CD4-positive, alpha-beta T cell treated with Interleukin-2 at 100 ng/mL for 4 hours (primary cell): ENCODE measurements at places on chromosomes 4 and X.

- no peak for DNase-seq
These were observed 399.6 kb upstream of the RPS6KA3 start for GRCh38 chrX:20666331-20666730.

GRCh38 chr4:85147481-85148076, 181.1 kb upstream of the WDFY3 start:
- peak; percentile 6 for DNase-seq

- DNase-seq = no peak
These were observed 33.1 kb downstream of the IL15 start for GRCh38 chr4:141669501-141669900.

- no peak for DNase-seq
These were observed 3.9 kb upstream of the PLA2G12A start for GRCh38 chr4:109733728-109734127.

DNA sequence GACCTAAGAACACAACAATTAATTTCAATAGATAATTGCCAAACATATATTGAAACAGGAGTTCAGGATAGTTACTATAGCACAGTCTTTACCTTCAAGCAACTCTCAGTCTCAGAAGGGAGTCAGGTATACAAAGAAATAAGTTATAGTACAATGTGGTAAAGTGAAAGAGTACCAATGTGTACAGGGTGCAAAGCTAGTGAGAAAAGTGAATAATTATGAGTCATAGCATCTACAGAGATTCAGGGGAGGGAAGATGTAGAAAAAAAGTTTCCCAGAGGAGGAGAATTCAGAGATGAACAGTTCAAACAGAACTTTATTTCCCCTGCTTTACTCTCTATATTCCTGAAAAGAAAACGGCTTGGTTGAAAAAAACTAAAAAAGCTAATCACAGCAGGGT, 22.7 kb upstream of the DKK2 start:
- DNase-seq = no peak

GRCh38 chr4:145795521-145795920, 115.6 kb downstream of the C4orf51 start:
- no peak for DNase-seq

DNA sequence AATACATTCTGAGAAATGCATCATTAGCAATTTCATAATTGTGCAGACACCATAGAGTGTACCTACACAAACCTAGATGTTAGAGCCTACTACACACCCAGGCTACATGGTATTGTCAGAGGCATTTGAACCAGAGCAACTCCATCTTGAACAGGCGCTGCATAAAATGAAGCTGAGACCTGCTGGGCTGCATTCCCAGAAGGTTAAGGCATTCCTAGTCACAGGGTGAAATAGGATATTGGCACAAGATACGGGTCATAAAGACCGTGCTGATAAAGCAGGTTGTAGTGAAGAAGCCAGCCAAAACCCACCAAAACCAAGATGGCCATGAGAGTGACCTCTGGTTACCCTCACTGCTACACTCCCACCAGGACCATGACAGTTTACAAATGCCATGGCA, 116.4 kb downstream of the LARP7 start:
- DNase-seq = no peak

DNA sequence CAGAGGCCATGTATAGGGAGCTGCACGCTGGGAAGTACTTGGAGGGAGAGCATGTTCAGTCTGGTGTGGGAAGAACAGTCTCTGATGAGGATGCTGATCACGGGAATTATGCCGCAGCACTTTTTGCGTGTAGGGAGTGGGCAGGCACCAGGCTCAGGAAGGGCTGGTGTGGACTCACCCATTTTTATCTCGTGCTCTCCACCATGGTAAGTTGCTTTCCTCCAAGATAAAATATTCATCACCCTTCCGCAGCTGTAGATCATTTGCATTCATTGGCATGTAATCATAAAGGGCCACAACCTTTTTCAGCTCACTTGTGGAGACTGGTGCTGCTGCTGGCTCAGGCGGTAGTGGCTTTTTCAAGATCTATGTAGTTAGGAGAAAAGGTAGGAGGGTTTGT, 11.8 kb upstream of the TIMM8A start:
- DNase-seq = no peak

DNA sequence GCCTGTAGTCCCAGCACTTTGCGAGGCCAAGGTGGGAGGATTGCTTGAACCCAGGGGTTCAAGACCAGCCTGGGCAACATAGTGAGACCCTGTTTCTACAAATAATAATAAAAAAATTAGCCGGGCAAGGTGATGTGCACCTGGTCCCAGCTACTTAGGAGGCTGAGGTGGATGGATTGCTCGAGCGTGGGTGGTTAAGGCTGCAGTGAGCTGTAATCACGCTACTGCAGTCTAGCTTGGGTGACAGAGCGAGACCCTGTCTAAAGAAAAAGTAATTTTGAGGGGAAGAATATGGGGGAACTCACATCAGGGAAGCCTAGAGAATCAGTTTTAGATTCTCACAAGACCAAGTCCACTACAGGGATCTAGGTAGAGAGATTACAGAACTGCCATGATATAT, 28.9 kb upstream of the LCORL start:
- DNase-seq = no peak

DNA sequence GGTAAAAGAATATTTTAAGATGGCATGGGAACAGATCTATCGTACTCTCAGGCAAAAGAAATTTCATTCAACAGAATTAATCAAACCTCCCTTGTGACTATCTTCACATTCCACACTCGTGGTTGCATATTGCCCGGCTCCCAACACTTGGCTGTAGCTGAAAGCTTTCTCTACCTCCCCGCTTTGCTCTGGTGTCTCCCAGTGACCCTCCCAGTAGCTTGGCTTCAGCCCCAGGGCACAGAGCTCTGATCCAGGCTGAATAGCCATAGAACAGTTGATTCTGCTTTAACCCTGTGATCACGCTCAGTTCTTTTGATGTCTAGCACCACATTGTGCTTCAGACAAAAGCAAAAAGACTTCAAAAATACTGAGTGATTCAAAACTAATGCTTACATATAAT, 24.6 kb downstream of the SLC7A11 start:
- no peak for DNase-seq

- peak; percentile 43 for DNase-seq
These were observed 36.9 kb downstream of the NLGN3 start for GRCh38 chrX:71181558-71181909.

- no peak for DNase-seq
These were observed 707 bp upstream of the OTUD4 start for GRCh38 chr4:145181091-145181501.

GRCh38 chrX:47248576-47248975, 15.8 kb downstream of the USP11 start:
- DNase-seq = no peak

DNA sequence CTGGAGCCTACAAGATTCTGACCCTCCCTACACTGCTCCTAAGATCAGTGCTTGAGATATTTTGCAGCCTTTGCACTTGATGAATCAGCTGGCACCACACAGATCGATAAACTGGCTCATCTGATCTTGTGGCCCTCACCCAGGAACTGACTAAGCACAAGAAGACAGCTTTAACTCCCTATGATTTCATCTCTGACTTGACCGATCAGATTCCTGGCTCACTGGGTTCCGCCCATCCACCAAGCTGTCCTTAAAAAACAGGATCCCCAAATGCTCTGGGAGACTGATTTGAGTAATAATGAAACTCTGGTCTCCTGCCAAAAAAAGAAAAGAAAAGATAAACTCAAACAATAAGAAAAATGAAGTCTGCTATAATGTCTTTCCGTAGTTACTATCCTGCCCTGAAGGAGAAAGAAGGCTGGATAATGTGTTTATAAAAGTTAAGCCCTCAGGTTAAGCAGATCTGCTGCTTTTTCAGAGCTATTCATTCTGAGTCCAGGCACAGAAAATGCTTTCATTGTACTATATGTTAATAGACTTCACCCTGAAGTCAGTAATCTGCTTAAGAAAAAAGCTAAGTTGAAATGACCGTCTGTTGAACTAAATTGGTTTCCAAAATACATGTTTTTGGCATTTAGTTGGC, 795.2 kb downstream of the TRIML1 start:
- no peak for DNase-seq

- DNase-seq = peak; percentile 18
These were observed 155.7 kb downstream of the CHIC2 start for GRCh38 chr4:53908661-53909078.

- DNase-seq = no peak
These were observed 26.3 kb downstream of the AFF1 start for GRCh38 chr4:86961116-86961515.

- no peak for DNase-seq
These were observed 146.4 kb downstream of the CPEB2 start for GRCh38 chr4:15148691-15149090.

- no peak for DNase-seq
These were observed 45.0 kb downstream of the ASMT start for GRCh38 chrX:1659664-1660461.

DNA sequence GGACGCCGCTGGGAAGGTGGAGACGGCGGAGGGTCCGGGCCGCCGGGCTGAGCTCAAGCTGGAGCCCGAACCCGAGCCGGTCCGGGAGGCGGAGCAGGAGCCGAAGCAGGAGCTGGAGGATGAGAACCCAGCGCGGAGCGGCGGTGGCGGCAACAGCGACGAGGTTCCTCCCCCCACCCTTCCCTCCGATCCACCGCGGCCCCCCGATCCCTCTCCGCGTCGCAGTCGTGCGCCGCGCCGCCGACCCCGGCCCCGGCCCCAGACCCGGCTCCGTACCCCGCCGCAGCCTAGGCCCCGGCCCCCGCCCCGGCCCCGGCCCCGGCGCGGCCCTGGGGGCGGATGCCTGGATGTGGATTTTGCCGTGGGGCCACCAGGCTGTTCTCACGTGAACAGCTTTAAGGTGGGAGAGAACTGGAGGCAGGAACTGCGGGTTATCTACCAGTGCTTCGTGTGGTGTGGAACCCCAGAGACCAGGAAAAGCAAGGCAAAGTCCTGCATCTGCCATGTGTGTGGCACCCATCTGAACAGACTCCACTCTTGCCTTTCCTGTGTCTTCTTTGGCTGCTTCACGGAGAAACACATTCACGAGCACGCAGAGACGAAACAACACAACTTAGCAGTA, 483 bp downstream of the USP27X start:
- DNase-seq = no peak

DNA sequence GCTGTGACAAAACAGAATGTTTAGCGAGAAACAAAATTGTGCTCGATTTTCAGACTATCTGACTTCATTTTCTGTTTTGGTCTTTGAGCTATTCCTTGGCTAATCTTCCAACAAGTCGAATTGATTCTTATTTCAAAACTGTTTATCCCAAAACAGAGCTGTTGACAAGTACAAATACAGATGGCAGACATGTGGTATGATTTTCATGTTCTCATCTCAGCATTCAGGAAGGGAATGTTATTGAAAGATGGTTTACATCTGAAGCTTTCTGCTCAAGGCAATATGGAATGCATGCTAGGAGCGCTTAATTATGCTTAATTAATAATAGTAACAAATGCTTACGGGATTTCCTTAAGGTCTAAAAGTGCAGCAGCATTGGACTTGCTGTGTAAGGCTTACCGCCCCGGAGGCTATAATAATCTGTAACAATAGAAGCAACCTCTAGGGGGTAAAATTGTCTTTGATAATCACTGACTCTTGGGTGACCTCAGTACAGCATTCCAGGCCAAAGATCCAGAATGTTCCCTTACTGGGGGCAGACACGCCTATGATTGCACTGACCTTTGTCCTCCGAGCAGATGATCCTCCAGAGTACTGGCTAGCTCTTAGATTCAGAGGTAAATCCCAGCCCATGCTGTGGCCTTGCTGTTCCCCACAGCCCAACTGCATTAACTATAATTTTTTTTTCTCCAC, 16.4 kb downstream of the LSM6 start:
- DNase-seq = no peak
